ENCODE measurements at places on chromosomes 2 and 18. TPM values are rescaled to one million over a fixed set of nuclear protein-coding genes. Genes with fewer than 3 reads are reported as not detected.
A peak's percentile ranks its signal among the peaks of the same experiment; 100 is the strongest.

PXDN gene
- total RNA-seq: 126 TPM

DNA sequence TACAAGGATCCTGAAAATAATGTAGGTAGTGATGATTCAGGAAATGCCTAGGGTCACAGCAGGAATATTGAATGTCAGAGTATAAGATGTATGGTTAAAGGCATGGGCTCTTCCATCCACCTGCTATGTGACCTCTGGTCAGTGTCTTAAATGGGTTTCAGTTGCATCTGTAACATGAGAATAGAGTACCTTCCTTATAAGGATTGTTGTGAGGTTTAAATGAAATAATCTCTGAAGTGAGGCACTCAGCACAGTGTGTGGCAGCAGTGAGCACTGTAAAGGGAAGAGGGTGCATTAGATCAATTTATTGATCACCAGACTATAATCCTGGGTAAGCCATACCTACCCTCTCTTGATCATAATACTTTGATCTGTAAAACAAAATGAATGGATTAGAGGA lies 319.1 kb downstream of the SLC4A3 start:
- no peak for DNase-seq
- H3K4me1 ChIP-seq: no peaks in the 10 kb centered on the region
- no peaks in the 10 kb centered on the region for H3K36me3 ChIP-seq
- H3K27ac ChIP-seq: no peak overlapping the region
- H3K4me3 ChIP-seq: no peak overlapping the region
- no peaks in the 10 kb centered on the region for H3K27me3 ChIP-seq

UGT1A5 gene
- not detected for total RNA-seq

TXNDC9 gene
- total RNA-seq: 27.6 TPM

DNA sequence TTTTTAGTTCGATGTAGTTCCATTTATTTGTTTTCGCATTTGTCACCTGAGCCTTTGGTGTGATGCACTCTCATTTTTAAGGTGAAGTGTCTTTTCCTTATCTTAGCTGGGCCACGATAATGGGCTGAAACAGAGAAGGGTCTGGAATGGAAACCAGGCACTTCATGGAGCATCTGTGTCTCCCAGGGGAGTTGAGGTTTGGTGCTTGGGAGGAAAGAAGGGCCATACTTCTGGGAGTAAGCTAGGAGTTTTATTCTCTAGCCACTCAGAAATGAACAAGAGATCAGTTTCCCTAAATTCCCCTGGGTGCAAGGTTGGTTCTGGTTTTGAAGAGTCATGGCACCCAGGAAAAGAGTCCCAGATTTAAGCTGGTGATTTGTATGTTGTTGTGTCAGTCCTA lies 179.4 kb upstream of the CXCR4 start:
- H3K4me1 ChIP-seq: no peaks in the 10 kb centered on the region
- no peaks in the 10 kb centered on the region for H3K36me3 ChIP-seq
- no peak for DNase-seq
- H3K27ac ChIP-seq: no peak overlapping the region
- H3K4me3 ChIP-seq: no peak overlapping the region

- no peaks in the 10 kb centered on the region for H3K36me3 ChIP-seq
- no peak overlapping the region for H3K27ac ChIP-seq
- no peaks in the 10 kb centered on the region for H3K27me3 ChIP-seq
- H3K4me1 ChIP-seq: peaks cover 10% of the 10 kb centered on the region
- DNase-seq: no peak
- H3K4me3 ChIP-seq: peak overlapping the region; percentile 11
Measured at GRCh38 chr2:187581125-187581896, 27.1 kb upstream of the TFPI start.

GRCh38 chr2:223536546-223536945 lies 65.6 kb downstream of the SCG2 start:
- H3K36me3 ChIP-seq: no peaks in the 10 kb centered on the region
- no peak overlapping the region for H3K4me3 ChIP-seq
- no peaks in the 10 kb centered on the region for H3K27me3 ChIP-seq
- no peak overlapping the region for H3K27ac ChIP-seq

- H3K4me1 ChIP-seq: no peaks in the 10 kb centered on the region
- H3K4me3 ChIP-seq: no peak overlapping the region
- H3K27ac ChIP-seq: no peak overlapping the region
- DNase-seq: no peak
Measured at GRCh38 chr2:154707994-154708575, 9.6 kb downstream of the KCNJ3 start.

GRCh38 chr2:107775211-107775610 lies 51.5 kb upstream of the RGPD4 start:
- no peak overlapping the region for H3K27ac ChIP-seq
- peaks cover 9% of the 10 kb centered on the region for H3K4me1 ChIP-seq
- no peaks in the 10 kb centered on the region for H3K36me3 ChIP-seq
- no peaks in the 10 kb centered on the region for H3K27me3 ChIP-seq
- no peak for DNase-seq
- no peak overlapping the region for H3K4me3 ChIP-seq

GRCh38 chr2:18122544-18123210 lies 244.2 kb downstream of the KCNS3 start:
- H3K36me3 ChIP-seq: no peaks in the 10 kb centered on the region
- H3K4me1 ChIP-seq: peaks cover 10% of the 10 kb centered on the region
- no peak overlapping the region for H3K27ac ChIP-seq
- DNase-seq: no peak
- no peaks in the 10 kb centered on the region for H3K27me3 ChIP-seq
- H3K4me3 ChIP-seq: no peak overlapping the region
